ENCODE measurements at places on chromosomes 4 and X. TPM values are rescaled to one million over a fixed set of nuclear protein-coding genes. Genes with fewer than 3 reads are reported as not detected.
A peak's percentile ranks its signal among the peaks of the same experiment; 100 is the strongest.

GRCh38 chrX:145552643-145553042, 265.0 kb upstream of the SLITRK2 start:
- peak; percentile 2 for DNase-seq

DNA sequence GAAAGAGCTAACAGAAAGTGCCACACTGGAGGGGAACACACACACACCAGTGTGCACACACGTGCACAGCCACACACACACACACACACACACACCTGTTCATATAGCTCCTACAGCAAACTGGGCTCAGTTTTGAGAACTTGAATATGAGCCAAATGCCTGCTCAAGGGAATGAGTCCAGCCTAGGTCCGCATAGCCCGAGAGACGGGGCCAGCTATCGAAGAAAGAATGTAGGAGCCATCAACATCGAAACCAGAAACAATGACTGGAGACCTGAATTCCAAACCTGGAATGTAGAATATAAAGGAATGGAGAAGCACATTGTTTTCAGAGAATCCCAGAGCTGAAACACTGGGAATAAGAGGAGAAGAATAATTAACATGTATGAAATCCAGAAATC, 37.6 kb upstream of the ERVMER34-1 start:
- peak; percentile 38 for DNase-seq

DNA sequence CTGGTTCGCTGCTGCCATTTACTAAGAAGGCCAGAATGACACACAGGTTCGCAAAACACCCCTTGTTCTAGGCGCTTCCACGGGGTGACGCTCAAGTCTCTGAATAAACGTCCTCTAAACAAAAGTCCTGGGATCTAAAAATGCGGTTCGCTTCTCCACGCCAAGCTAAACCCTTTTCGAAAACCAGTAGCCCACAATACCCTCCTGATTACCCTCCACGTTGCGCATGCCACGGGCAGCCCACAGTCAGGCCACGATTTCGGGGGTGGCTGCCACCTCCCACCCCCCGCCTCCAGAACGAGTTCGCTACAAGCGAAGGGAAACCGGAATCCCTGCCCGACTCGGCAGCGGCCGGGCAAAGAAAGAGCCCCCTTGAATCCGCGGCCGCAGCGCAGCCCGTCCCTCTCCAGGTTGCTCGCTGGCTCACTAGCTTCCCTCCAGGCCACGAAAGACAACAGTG, 423 bp downstream of the RPL39 start:
- no peak for DNase-seq

- no peak for DNase-seq
Measured at GRCh38 chr4:3797831-3798790, 31.9 kb downstream of the ADRA2C start.

DNA sequence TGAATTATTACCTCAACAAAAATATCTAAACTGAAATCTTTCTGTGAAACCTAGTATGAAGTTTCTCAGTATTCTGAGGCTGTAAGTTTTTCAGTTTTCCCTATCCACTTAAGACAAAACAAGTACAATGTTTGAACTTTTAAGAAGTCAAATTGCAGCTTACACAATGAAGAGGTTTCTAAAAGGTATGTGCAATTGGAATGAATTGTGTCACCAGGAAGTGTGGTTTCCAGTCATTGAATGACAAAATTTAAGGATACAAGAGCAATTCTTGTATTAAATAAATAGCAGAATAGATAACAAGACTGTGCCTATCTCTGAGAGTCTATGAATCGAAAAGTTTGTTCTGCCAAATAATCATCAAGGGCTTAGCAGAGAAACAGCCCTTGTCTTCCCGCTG, 207.3 kb downstream of the ANKRD50 start:
- DNase-seq, result no peak

GRCh38 chr4:162793571-162793970, 373.1 kb downstream of the NAF1 start:
- no peak for DNase-seq

DNA sequence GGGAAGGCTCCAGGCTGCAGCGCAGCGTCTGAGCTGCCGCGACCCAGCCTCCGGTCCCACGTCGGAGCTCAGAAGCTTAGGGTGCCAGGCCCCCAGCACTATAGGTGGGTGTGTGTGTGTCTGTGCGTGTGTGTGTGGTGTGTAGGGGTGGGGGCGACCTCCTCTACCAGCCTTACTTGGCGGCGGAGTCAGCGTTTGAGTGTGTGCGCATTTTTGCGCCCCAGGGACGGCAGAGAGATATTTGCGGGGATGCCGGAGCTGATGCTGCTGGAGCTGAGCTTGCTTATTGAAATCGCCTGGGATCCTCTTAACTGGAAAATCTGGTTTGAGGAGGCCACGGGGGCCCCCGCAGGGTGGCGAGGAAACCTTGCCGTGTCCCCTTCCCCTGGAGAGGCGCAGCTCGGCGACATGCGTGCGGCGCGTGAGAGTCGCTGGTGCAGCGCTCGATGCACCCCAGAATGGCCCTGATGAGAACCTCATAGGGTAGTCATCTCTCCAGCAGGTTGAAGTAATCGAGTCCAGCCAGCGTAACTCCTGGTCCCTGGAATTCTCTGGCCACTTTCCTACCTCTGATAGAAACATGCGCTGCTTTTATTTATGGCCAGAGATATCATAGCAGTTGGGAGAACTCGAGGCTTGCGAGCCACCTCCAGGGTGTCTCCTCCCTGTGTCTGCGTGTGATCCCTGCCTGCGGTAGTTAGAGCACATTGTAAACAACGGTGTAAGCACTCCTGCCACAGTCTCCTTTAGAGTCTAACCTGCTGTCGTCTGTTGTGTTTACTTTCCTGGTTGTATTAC, 2.7 kb downstream of the ADGRL3 start:
- no peak for DNase-seq

GRCh38 chr4:8548731-8549351, 31.4 kb upstream of the GPR78 start:
- no peak for DNase-seq

DNA sequence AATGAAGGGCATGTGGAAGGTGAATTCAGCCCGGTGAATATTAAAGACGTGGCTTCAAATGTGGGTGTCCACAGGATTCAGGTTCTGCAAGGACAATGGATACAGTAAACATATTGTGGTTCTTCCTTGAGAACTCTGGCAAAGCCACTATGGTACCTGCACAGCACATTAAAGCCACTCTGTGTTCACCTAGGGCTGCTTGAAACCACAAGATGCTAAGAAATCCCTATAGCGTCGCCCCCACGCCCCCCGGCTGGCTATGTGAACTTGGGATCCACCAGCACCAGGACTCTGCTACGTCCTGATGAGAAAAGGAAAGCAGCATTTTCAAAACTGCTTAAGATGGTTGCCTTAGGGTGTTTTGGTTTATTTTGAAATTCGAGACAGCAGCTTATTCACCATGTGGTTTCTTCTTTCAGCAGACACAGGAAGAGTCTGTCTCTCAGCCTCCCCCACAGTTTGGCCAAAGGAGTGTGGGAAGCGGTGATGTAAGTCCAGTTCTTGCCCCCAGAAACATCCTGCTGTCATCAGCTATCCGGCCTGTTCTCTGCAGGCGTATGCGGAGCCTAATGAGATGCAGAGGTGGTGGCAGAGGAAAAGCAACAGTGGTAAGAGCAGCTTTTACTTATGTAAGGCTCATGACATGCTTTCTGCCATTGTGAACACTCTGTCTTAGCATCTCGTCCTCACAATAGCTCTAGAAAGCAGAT, 111.5 kb downstream of the AFAP1 start:
- DNase-seq, result peak; percentile 91

GRCh38 chrX:76850851-76851250, 423.3 kb downstream of the MAGEE1 start:
- DNase-seq, result no peak

DNA sequence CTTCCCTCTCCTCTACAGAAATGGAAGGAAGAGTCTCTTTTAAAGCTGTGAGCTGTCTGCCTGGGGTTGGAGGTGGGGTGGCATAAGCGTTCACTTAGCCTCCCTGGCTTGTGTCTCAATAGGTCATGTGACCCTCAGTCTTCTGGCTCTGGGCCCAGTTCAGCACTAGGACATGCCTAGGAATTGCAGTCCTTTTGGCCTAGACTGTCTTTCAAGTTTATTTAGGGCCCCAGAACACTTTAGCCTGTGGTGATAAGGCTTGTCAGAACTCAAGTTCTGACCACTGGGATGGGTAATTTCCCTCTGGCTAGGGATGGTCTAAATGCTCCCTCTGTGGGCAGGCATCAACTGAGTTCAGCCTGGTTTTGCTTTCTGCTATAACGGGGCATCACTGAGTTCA, 34.3 kb upstream of the ARMCX4 start:
- no peak for DNase-seq

DNA sequence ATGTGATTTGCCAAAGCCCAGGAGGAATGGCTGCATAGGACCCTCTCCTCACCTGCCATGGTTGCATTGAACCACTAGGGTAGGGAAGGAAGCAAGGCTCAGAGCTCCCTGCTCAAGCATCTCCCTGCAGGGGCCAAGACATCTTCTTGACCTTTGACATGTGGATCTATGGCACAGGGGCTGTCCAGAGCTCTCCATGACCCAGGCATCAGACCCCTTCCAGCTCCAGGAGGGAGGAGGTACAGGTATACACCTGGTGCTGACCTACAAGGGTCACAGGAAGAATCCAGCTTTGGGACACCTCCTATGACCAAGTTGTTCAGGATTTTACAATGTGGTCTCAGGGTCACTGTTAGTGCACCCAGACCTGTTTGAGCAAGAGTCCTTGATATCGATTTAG, 23.2 kb upstream of the ASMTL start:
- DNase-seq, result no peak

GRCh38 chr4:151702256-151702655, 58.6 kb downstream of the GATB start:
- no peak for DNase-seq

- no peak for DNase-seq
Measured at GRCh38 chr4:151743894-151744293, 16.9 kb downstream of the GATB start.

GRCh38 chrX:139559383-139560042, 29.0 kb downstream of the F9 start:
- peak; percentile 13 for DNase-seq

DNA sequence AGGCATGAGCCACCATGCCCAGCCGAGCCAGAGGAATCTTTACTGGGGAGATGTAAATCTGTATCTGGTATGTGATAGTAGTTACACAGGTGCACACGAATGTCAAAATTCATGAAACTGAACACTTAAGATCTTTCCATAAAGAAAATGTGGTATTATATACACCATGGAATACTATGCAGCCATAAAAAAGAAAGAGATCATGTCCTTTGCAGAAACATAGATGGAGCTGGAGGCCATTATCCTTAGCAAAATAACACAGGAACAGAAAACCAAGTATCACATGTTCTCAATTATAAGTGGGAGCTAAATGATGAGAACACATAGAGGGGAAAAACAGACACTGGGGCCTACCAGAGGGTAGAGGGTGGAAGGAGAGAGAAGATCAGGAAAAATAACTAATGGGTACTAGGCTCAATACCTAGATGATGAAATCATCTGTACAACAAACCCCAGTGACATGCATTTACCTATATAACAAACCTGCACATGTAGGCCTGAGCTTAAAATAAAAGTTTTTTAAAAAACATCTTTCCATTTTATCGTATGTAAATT, 7.8 kb downstream of the TMEM156 start:
- no peak for DNase-seq

DNA sequence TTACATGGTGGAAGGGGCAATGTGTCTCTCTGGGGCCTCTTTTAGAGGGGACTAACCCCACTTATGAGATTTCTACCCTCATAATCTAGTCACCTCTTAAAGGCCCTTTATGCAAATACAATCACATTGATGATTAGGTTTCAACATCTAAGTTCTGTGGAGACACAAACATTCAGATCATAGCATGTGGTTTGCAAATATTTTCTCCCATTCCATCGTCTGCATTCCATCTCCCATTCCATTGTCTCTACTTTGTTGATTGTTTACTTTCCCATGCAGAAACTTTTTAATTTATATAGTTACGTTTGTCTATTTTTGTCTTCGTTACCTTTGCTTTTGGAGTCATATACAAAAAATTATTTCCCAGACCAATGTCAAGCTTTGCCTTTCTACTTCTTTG, 927.5 kb upstream of the INTU start:
- no peak for DNase-seq

Gene VGLL1
- total RNA-seq, result not detected

Gene GNRHR
- 0.08 TPM for total RNA-seq

Gene TFDP3
- total RNA-seq, result not detected

Gene ADAM29
- total RNA-seq, result not detected

Gene PCDH10
- total RNA-seq, result 0.51 TPM

Gene SPOCK3
- total RNA-seq, result 82.1 TPM

Gene CNGA1
- not detected for total RNA-seq
